ENCODE measurements at places on chromosomes 3 and 15.

- no peak for DNase-seq
Observed at GRCh38 chr3:13229273-13229949, 156.2 kb upstream of the IQSEC1 start.

GRCh38 chr15:26667222-26667988, 105.5 kb downstream of the GABRB3 start:
- no peak for DNase-seq

- DNase-seq, result no peak
Observed at GRCh38 chr15:45606841-45607240, 19.7 kb downstream of the BLOC1S6 start.

DNA sequence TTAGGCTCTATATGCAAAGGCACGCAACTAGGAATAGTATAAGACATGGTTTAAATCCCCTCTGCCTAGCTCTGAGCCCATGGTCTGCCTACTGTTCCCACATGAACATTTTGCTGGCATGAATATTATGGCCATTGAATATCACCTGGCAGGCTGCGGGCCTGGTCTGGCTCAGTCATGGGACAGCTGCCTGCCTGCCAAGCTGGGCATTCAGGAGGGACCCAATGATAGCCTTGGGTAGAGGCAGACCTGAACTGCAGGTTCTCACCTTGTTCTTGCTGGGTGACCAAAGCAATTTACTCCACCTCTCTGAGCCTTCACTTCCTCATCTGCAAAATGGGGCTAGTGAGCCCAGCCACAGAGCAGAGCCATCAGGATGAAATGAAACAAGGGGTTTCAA, 11.3 kb downstream of the RBP1 start:
- no peak for DNase-seq

- no peak for DNase-seq
Observed at GRCh38 chr3:134473868-134474546, 11.8 kb downstream of the ANAPC13 start.

DNA sequence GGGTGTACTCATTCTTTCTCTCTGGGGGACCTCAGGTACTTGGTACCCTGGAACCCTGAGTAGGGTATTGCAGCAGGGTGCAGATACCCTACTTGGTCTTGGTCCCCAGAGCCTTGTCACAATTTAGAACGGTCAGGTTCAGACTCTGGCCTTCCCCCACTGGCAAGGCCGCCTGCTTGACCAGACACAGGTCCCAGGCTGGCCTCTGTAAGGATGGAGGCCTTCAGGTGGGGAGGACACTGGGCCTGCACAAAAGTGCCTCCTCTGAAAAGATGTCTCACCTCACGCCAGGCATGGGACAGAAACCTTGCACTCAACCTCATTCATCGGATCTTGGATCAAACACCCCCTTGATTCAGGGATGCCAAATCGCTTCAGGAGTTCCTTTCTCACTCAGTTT, 158.4 kb downstream of the KLF13 start:
- no peak for DNase-seq

DNA sequence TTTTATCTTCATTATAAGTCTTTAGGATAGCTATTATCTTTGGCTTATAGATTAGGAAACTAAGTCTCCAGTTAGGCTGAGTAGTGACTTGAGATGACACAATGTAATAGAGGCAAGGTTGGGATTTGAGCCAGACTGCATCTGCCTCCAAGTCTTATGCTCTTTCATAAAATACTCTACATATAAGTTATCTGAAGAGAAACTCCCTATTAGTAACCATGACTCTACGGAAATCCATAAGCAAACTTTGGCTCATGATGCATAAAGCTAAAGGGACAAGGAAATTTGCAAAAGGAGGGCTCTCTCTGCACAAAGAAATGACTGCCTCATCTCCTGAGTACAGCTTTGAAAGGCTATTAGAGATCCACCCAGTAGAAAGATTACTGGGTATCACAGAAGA, 77.6 kb upstream of the FRMD4B start:
- DNase-seq, result no peak

GRCh38 chr3:135869439-135870105, 96.0 kb upstream of the PPP2R3A start:
- peak; percentile 16 for DNase-seq

DNA sequence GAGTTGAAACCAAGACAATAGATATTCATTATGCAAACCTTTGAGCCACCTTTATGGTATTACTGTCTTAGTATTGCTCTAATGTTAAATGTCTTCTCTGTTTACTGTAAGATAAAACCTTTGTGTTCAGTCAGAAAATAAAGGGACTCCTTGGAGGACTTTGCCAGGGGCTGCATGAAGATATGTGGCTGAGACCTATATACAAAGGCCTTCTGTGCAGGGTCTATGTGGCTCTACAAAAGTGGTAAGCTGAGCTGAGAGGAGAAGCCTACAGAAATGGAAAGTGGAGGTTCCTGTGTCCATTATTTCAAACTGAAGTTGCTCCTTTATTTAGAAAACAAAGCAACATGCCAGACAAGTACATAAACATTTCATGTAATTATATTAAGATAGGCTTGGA, 131.5 kb downstream of the FNDC3B start:
- no peak for DNase-seq

- peak; percentile 54 for DNase-seq
Observed at GRCh38 chr3:195580744-195581443, 2.8 kb downstream of the APOD start.

- no peak for DNase-seq
Observed at GRCh38 chr15:65942436-65942835, 73.1 kb downstream of the RAB11A start.

- no peak for DNase-seq
Observed at GRCh38 chr3:38985581-38985980, 66.2 kb downstream of the SCN11A start.

DNA sequence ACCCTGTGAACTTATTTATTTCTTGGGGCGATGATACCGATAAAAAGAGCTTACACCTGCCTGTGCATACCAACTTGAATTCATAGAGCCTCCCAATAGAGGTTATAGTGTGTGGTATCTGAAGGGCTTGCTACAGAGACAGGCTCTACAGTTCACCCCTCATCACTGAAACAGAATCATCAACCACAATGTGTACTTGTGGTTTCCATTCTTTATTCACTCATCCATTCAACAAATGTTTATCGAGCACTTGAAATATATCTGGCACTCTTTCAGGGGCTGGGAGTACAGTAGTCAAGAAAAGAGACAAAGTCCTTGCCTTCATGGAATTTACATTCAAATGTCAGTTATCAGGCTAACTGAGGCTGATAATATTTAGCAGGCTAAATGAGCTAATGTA, 134.4 kb upstream of the SKOR1 start:
- peak; percentile 37 for DNase-seq

DNA sequence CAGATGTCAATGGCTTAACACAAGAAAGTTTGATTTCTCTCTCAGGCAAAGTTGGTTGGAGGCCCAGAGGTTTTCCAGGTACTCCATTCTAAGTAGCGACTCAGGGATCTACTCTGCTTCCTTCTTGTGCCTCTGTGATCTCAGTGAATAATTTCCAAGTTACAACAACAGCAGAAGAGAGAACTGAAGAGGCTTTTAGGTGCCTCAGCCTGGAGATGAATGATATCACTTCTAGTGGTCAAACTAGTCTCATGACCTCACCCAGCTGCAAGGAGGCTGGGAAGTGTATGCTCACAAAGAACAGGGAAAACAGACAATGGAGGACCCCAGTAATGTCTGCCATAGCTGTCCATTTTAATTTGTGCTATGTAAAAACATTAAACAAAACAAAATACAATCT, 4.6 kb upstream of the PRICKLE2 start:
- no peak for DNase-seq

GRCh38 chr15:88651971-88652370, 13.2 kb downstream of the ISG20 start:
- DNase-seq, result no peak

- DNase-seq, result no peak
Observed at GRCh38 chr3:132220986-132221385, 96.2 kb upstream of the ACP3 start.

DNA sequence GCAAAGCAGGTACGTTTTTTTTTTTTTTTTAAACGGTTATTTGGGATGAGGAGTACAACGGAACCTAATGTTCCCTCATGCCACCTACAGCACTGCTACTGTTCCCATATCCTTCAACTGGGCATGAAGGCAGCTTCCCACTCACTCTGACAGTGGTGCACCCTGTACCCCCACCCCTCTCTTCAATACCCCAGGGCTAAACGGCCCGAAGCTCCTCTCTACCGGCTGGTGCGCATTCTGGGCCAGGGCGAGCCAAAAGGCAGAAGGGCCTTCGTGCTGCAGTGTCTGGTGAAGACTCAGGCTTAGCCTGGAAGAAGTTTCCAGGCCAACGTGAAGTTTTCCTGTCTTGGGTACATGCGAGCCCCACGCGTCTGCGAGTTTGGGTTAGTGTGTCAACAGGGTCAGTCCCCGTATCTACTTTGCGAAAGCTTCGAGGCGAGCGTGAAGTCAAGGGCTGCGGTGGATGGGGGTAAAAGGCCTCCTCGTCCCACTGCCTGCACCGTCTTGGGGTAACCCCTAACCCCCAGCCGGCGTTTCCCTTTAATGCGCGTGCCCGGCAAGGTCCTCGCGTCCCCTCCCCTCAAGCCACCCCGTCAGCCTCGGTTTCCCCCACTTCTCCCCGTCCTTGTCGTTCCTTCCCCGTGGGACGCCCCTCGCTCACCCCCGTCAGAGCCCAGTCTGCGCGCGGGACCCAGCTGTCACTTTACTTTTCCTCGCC, 765 bp upstream of the UBE2E2 start:
- no peak for DNase-seq

DNA sequence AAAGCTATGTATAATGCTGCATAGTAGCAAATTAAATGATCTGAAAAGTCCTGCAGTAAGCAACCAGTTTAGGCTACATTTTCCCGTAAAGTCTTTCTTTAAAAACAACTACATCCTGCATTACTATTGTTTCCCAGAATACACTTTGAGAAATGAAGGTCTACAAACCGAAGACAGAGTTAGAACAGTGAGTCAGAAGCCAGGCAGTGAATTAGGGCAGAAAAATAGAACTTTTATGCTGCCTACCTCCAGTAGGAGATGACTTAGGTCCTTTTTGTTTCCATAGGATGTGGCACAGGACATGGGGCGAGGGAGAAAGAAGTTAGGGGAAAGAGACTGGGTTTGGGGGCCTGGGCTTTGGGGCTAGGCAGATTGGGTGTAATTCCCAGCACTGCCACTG, 127.3 kb downstream of the PPM1L start:
- DNase-seq, result no peak

GRCh38 chr15:76987896-76988860, 6.7 kb upstream of the PSTPIP1 start:
- DNase-seq, result no peak

- no peak for DNase-seq
Observed at GRCh38 chr3:57064001-57064400, 3.5 kb downstream of the SPATA12 start.

DNA sequence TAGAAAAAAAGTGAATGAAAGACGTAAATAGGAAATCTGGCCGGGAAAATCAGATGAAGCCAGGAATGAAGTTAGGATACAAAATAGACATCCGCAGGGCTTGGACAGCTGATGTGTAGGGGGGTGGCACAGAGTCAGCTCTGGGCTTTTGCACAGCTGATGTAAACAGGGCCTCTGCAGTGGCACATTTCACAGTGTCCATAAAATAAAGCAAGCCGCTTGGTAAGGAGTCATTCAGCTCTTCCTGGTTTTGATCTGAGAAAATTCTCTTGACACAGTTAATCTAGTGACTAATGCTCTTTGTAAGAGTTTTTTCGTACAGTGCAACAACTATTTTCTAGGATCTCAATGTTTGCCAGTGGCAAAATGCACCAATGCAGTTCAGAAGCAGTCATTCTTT, 153.3 kb downstream of the USP13 start:
- peak; percentile 73 for DNase-seq

GRCh38 chr3:5298453-5298852, 110.9 kb downstream of the EDEM1 start:
- no peak for DNase-seq

GRCh38 chr3:16264708-16265454, at the start of the genes DPH3 and OXNAD1:
TSS of gene DPH3 (minus strand) at chr3:16264943. CDS start at chr3:16264876, 67 bp downstream.
TSS of gene OXNAD1 (plus strand) at chr3:16265212. CDS start at chr3:16270953, 5,741 bp downstream.
- DNase-seq, result peak; percentile 99

All from skeletal muscle cell (primary cell).